ENCODE measurements at places on chromosomes 16 and 17.
A peak's percentile ranks its signal among the peaks of the same experiment; 100 is the strongest.

DNA sequence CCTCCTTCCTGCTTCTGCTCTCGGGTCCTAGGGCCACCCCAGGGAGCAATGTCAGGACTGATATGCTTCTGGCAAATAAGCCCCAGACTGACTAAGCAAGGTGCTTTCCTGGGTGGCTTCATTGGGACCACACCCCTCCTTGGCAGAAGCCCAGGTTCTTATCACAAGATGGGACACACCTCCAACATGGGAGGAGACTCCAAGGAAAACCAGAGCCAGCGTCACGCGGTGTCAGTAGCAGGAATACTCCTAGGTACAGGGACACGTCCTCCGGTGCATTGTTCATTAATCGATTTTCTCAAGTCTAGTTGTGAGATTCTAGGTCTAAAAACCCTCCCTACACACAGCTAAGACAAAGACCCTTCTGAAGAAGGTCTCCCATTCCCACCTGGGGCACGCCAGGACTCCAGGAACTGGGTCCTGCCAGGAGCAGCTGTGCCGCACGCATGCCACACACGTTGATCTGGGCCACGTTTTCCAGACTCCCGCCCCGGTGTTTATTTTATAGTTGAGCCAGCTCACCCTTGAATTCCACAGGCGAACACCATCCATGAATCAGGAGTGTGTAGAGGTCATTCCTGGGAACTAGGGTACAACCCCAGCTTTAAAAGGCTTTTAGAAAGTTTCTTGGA, 30.8 kb downstream of the FA2H start:
- DNase-seq: peak; percentile 76

GRCh38 chr16:89323120-89323960, 105.8 kb downstream of the ZNF778 start:
- no peak for DNase-seq

GRCh38 chr17:75295201-75296158, 6.2 kb upstream of the SLC25A19 start:
- no peak for DNase-seq

DNA sequence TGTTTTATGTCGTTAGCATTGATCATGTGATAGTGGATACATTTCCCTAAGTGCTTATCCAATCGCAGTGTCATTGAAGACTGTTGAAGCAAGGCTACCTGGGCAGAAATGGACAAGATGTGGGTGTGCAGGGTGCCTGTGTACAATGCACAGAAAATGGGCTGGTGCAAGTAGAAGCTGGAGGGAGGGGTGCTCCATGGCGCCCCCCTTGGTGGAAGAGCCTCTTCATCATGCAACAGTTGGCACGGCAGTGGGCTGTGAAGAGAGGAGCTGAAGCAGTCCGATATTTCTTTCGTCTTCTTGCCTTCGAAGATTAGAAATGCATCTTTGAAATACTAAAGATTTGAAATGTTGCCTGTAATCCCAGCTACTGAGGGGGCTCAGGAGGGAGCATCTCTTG, 100.5 kb downstream of the PLCG2 start:
- DNase-seq: no peak

DNA sequence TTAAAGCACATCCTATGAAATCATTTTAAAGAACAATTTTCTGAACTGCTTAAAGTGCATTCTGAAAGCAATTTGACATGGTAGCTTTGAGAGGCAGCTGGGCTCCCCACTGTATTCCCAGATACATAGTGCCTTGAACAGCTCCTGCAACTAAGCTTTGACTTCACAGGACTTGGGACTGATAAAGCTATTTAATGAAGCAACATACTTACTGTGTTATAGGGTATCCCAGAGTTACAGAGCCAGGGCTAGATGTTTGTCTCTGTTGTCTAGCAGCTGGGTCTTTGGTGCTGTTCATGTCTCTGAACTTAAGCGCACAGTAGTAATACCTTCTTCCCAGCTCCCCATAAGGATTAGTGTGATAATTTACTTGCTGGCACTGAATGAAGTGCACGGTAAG, 862 bp downstream of the ACSM1 start:
- no peak for DNase-seq

Measured in right kidney (tissue), 9 donors.